ENCODE measurements at places on chromosomes 3 and 15.

DNA sequence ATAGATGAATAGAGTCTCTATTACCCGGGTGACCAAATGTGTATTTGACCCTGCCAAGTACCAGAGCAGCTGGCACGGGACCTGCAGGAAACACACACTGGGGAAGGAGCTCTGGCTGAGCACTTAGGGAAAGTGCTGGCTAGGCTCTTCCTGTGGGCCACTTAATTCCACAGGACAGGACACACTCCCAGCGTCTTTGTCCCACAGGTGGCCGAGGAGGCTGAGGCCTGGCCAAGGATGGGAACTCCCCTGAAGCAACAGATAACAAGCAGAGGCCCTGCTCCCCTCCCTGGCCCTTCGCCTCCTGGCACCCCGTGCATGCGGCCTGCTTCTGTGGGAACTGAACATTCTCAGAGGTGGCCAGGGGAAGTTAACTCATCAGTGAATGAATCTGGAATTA lies 180.8 kb downstream of the ATP10A start:
- no peak overlapping the region for H3K4me3 ChIP-seq
- peaks cover 2% of the 10 kb centered on the region for H3K27me3 ChIP-seq
- H3K27ac ChIP-seq: no peak overlapping the region
- DNase-seq: no peak
- H3K4me1 ChIP-seq: peaks cover 12% of the 10 kb centered on the region

GRCh38 chr15:77180270-77180669 lies 109.4 kb upstream of the TSPAN3 start:
- H3K36me3 ChIP-seq: peaks cover 18% of the 10 kb centered on the region
- no peaks in the 10 kb centered on the region for H3K27me3 ChIP-seq
- peaks cover 18% of the 10 kb centered on the region for H3K4me1 ChIP-seq
- no peak for DNase-seq
- H3K4me3 ChIP-seq: no peak overlapping the region

- peaks cover 87% of the 10 kb centered on the region for H3K27me3 ChIP-seq
- DNase-seq: no peak
- no peaks in the 10 kb centered on the region for H3K4me1 ChIP-seq
- H3K27ac ChIP-seq: no peak overlapping the region
- no peaks in the 10 kb centered on the region for H3K36me3 ChIP-seq
These were observed 99.0 kb downstream of the MEGF11 start for GRCh38 chr15:66154581-66154980.

DNA sequence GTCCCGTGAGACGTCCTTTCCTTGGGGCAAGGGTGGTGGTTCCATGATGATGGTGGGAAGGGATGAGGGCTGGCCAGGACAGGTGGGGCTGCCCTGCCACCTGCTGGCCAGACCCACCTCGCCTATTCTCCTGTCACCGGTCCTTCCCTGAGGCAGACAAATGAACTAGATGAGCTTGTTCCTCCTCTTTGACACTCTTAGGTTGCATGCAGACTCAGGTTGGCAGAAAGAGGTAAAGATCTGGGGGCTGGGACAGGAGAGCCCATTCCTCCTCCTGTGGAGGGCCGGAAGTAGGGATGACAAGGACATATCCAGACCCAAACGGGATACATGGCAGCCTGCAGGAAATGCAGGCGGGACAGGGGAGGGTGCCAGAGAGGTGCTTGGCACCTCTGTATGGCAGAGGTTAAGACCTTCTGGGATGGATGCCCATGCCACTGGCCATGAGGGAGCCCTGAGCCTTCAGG lies 38.6 kb downstream of the ACSBG1 start:
- DNase-seq: no peak
- H3K4me3 ChIP-seq: no peak overlapping the region
- H3K27ac ChIP-seq: no peak overlapping the region

GRCh38 chr15:60280259-60280658 lies 117.5 kb downstream of the ANXA2 start:
- peaks cover 63% of the 10 kb centered on the region for H3K27me3 ChIP-seq
- no peak overlapping the region for H3K27ac ChIP-seq
- H3K4me1 ChIP-seq: no peaks in the 10 kb centered on the region

DNA sequence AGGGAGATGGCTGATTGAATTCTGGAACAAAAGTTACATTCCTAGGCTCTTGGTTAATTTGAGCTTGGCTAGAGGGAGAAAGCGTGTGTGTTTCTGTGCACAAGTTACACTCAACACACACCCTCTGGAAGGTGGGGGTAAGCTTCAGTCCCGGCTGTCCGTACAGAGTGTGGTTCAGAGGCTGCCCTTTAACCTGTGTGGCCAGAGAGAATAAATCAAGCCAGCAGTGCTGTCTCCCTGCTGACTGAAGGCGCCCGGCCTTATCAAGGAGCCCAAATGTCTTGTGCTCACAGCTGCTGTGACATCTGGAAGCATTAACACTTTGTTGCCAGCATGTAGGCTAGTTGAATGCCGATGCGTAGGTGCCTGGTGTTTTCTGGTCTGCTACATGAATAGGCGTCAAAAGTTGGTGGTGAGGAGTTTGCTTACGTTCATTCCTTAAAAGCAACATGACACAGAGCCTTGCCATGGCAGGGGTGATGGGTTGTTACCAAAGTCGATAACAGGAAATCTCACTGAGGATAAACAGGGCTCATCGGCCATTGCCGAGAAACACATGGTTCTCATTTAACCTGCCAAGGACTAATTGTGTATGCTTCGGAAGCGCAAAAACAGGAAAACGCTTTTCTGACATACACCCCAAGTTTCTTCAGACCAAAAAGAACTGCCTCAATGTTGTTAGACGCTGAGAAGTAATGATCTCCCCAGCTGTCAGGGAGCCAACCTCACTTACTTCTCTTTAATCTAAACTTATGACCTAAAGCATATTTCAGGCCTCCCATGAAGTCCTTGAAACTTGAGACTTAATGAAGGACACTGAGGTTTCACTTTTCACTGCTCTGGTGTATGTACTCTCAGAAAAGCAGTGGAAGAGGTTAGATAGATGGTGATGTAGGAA lies 95.8 kb upstream of the CTDSPL start:
- no peak overlapping the region for H3K4me3 ChIP-seq
- H3K4me1 ChIP-seq: peaks cover 71% of the 10 kb centered on the region
- H3K27ac ChIP-seq: peak overlapping the region; percentile 71
- DNase-seq: no peak

- H3K4me1 ChIP-seq: peaks cover 10% of the 10 kb centered on the region
- no peak overlapping the region for H3K4me3 ChIP-seq
- H3K27ac ChIP-seq: no peak overlapping the region
- peaks cover 30% of the 10 kb centered on the region for H3K27me3 ChIP-seq
- DNase-seq: no peak
These were observed 77.4 kb upstream of the NSMCE3 start for GRCh38 chr15:29346998-29347397.

DNA sequence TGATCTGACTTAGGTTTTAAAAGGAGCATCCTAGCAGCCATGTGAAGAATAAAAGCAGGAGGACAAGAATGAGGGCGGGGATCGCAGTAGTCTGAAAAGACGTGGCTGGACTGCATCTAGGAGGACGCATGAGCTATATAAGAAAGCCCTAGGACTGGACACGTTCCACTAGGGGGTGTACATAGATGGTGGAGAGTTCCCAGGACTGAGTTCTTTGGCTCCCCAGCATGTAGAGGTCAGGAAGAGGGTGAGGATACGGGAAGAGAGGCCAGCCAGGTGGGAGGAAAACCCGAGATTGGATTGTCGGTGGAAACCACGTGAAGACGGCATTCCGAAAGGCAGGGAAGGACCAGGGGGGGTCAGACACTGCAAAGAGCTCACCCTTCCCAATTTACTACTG lies 64.2 kb upstream of the CFAP161 start:
- H3K4me3 ChIP-seq: no peak overlapping the region
- no peak for DNase-seq
- H3K27ac ChIP-seq: no peak overlapping the region
- H3K27me3 ChIP-seq: peaks cover 25% of the 10 kb centered on the region
- H3K4me1 ChIP-seq: no peaks in the 10 kb centered on the region
- H3K36me3 ChIP-seq: no peaks in the 10 kb centered on the region

GRCh38 chr15:42919308-42919707 lies 1.3 kb downstream of the TTBK2 start:
- H3K27me3 ChIP-seq: no peaks in the 10 kb centered on the region
- no peak for DNase-seq
- H3K4me3 ChIP-seq: peak overlapping the region; percentile 93
- peaks cover 23% of the 10 kb centered on the region for H3K4me1 ChIP-seq

GRCh38 chr3:46299608-46300460 lies 54.1 kb upstream of the CCR2 start:
- peaks cover 20% of the 10 kb centered on the region for H3K27me3 ChIP-seq
- H3K4me1 ChIP-seq: no peaks in the 10 kb centered on the region
- no peak overlapping the region for H3K4me3 ChIP-seq
- DNase-seq: no peak

DNA sequence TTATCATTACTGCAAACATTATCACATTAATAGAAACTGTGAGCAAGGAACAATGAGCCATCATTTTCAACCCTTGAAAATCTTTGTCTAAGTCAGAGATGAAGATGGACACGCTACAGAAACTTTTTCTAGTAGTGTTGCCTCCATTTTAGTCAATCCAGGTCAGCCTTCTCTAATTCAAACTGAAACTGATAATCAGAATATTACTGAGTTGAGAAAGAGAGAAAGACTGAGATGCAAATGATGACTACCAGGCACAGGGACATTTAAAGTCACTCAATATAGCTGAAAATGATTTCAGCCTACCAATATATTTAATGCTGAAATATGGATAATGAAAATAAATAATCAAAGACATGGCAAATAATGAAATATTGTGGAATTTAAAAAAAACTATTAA lies 261.4 kb downstream of the GBE1 start:
- H3K4me1 ChIP-seq: peaks cover 27% of the 10 kb centered on the region
- no peak overlapping the region for H3K4me3 ChIP-seq
- no peak overlapping the region for H3K27ac ChIP-seq
- H3K36me3 ChIP-seq: no peaks in the 10 kb centered on the region
- H3K27me3 ChIP-seq: no peaks in the 10 kb centered on the region

DNA sequence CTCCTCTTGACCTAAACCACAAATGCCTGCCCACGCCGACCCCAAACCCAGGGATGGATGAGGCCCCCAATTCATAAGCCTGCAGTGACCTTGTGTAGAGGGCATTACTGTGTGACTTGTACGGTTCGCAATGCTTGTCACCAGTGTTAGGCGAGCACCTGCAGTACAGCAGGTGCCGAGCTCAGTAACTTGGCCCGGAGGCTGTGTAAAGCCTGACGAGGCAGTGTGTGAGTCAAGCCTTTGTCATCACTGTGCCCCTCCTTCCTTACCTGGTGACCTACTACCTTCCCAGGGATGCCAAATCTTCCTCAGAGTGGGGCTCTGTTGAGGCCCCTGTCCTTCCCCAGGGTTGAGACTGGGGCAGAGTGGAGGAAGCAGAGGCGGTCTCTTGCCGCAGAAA lies 37.2 kb upstream of the TMEM115 start:
- peaks cover 6% of the 10 kb centered on the region for H3K27me3 ChIP-seq
- DNase-seq: no peak
- H3K4me1 ChIP-seq: no peaks in the 10 kb centered on the region

DNA sequence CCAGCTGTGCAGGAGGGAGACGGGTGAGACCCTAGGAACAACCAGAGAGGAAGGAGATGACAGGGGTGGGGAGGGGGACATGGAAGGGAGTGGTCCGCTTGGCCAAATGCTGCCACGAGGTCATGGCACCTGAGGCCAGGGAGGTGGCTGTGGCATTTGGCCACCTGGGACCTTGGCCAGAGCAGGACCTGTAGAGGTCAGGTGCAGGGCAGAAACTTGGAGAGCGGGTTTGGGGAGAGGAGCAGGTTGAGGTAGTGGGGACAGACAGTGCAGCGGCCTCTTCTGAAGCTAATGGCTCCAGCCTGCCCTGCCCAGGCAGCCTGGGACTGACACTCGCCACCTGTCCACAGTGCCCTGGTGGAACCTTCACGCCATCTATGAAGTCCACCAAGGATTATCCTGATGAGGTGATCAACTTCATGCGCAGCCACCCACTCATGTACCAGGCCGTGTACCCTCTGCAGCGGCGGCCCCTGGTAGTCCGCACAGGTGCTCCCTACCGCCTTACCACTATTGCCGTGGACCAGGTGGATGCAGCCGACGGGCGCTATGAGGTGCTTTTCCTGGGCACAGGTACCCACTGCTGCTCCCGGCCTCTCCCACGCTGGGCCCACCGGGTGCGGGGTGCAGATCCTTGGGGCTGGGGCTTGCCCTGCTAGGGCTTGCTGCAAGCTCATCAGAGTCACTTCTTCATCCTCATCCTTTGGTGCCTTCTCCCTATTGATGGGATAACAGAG lies 7.0 kb upstream of the GNAT1 start:
- H3K27ac ChIP-seq: peak overlapping the region; percentile 53
- peaks cover 26% of the 10 kb centered on the region for H3K36me3 ChIP-seq
- no peak for DNase-seq
- H3K4me3 ChIP-seq: no peak overlapping the region
- peaks cover 8% of the 10 kb centered on the region for H3K4me1 ChIP-seq
- H3K27me3 ChIP-seq: peaks cover 3% of the 10 kb centered on the region

- peaks cover 9% of the 10 kb centered on the region for H3K4me1 ChIP-seq
- H3K36me3 ChIP-seq: no peaks in the 10 kb centered on the region
- H3K27ac ChIP-seq: no peak overlapping the region
- DNase-seq: no peak
These were observed 317.3 kb downstream of the FGF12 start for GRCh38 chr3:192409838-192410683.

GRCh38 chr3:73605412-73605811 lies 19.3 kb downstream of the PDZRN3 start:
- H3K4me1 ChIP-seq: peaks cover 38% of the 10 kb centered on the region
- no peaks in the 10 kb centered on the region for H3K27me3 ChIP-seq
- H3K27ac ChIP-seq: peak overlapping the region; percentile 75
- H3K36me3 ChIP-seq: peaks cover 10% of the 10 kb centered on the region
- no peak overlapping the region for H3K4me3 ChIP-seq
- no peak for DNase-seq

GRCh38 chr3:141379250-141379966 lies 11.1 kb downstream of the ZBTB38 start:
- peaks cover 24% of the 10 kb centered on the region for H3K4me1 ChIP-seq
- DNase-seq: no peak
- no peak overlapping the region for H3K4me3 ChIP-seq

- H3K36me3 ChIP-seq: no peaks in the 10 kb centered on the region
- H3K27ac ChIP-seq: no peak overlapping the region
- H3K27me3 ChIP-seq: peaks cover 2% of the 10 kb centered on the region
- no peak overlapping the region for H3K4me3 ChIP-seq
- no peaks in the 10 kb centered on the region for H3K4me1 ChIP-seq
These were observed 404.9 kb downstream of the SQOR start for GRCh38 chr15:46039703-46040102.

DNA sequence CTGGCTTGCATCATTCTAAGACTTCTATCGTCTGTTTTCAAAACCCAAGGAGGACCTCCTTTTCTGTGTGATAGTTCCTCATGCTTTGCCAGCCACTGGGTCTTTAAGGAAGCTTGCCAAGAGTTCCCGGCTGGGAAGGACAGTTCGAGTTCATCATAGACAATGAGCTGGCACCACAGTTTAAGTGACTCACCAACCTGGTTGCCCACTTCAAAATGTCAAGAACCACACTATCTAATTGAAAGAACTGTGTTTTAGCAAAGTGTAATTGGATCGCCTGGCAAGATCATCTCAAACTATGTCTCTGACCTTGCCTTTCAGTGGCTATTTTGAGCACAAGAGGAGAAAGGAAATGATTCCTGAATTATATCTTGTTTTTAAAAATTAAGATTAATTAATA lies 27.9 kb downstream of the SOX2 start:
- H3K27ac ChIP-seq: no peak overlapping the region
- no peak for DNase-seq
- no peak overlapping the region for H3K4me3 ChIP-seq
- no peaks in the 10 kb centered on the region for H3K4me1 ChIP-seq
- H3K36me3 ChIP-seq: no peaks in the 10 kb centered on the region

GRCh38 chr3:184415203-184415490 lies 35.3 kb downstream of the CHRD start:
- H3K4me1 ChIP-seq: no peaks in the 10 kb centered on the region
- no peak overlapping the region for H3K27ac ChIP-seq
- H3K36me3 ChIP-seq: no peaks in the 10 kb centered on the region
- H3K27me3 ChIP-seq: no peaks in the 10 kb centered on the region
